ENCODE measurements at places on chromosomes 3 and 15. TPM values are rescaled to one million over a fixed set of nuclear protein-coding genes. Genes with fewer than 3 reads are reported as not detected.

DNA sequence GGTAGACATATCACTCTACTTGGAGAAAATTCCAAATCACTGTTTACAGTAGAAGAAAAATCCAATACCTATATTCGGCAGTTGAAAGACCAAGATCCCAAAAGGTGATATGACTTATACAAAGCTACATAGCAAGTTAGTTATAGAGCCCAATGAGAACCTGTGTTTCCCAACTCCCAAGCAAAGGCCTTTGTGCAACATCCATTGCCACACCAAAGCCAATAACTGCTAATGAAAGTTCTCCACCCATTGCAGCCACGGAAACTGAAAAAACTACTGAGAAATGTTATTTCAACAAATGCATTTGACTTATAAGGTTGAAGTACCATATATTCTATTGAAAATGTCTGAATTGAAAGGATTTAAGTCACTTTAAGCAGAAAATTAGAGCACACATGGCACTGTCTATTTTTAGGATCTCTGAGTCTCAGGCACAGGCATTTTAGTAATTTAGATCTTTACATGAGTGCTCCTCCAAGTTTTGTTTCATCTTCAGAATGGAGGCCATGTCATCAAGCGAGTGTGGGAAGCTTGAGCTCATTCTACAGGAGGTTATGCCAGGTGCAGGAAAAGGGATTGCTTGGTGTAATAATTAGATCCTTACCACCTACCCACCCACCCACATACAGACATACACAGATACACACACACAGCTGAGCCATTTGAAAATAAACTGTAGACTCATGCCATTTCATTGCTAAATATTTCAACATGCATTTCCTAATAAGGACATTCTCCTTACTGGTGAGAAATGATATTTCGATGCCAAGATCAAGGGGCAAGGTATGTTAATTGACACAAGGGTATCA, 19.7 kb upstream of the ANO10 start:
- no peak for DNase-seq

- no peak for DNase-seq
Observed at GRCh38 chr15:59444081-59444835, 6.3 kb downstream of the FAM81A start.

GRCh38 chr15:55884223-55884622, 109.2 kb downstream of the NEDD4 start:
- DNase-seq: no peak

- no peak for DNase-seq
Observed at GRCh38 chr3:190826018-190826417, 36.5 kb downstream of the GMNC start.

- no peak for DNase-seq
Observed at GRCh38 chr3:18258492-18258891, 166.6 kb downstream of the SATB1 start.

PRICKLE2 gene
- total RNA-seq: 5.9 TPM

OSTN gene
- not detected for total RNA-seq

CFAP91 gene
- total RNA-seq: 0.75 TPM

Data from Right ventricle myocardium superior (tissue), 1 donor.